PC-3 (cell line): ENCODE measurements at places on chromosomes 5 and 9. TPM values are rescaled to one million over a fixed set of nuclear protein-coding genes. Genes with fewer than 3 reads are reported as not detected.
A peak's percentile ranks its signal among the peaks of the same experiment; 100 is the strongest.

GRCh38 chr5:79630444-79630843 lies 18.2 kb downstream of the TENT2 start:
- no peak for DNase-seq

GRCh38 chr9:127608104-127608966 lies 3.7 kb upstream of the STXBP1 start:
- peak; percentile 82 for DNase-seq

- DNase-seq, result no peak
Observed at GRCh38 chr5:79938468-79938867, 52.6 kb downstream of the MTX3 start.

- DNase-seq, result no peak
Observed at GRCh38 chr9:136050701-136051452, 44.2 kb downstream of the NACC2 start.

- DNase-seq, result no peak
Observed at GRCh38 chr9:94656200-94656599, 16.9 kb upstream of the FBP1 start.

DNA sequence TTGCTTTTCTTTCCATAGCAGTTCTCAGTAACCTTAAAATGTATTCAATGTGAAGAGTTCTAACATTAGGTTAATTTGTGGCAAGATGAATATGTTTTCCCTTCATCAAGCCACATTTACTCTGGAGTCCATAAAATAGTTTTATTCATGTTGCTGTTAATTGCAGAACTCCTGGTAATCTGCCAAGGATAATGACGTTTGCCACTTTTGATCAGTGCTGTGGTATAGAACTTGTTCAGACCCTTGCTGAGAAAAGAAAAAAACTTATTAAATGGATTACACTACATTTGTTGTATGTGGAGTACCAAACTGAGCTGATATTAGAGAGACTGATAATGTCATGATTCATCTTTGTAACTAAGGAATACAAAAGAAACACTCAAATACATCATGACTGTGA lies 212.4 kb upstream of the DMAC1 start:
- no peak for DNase-seq

GRCh38 chr5:86532429-86532828 lies 85.3 kb upstream of the COX7C start:
- no peak for DNase-seq

- no peak for DNase-seq
Observed at GRCh38 chr9:72038408-72038807, 22.0 kb downstream of the C9orf57 start.

GRCh38 chr9:89434636-89435035 lies 63.3 kb downstream of the SEMA4D start:
- no peak for DNase-seq

DNA sequence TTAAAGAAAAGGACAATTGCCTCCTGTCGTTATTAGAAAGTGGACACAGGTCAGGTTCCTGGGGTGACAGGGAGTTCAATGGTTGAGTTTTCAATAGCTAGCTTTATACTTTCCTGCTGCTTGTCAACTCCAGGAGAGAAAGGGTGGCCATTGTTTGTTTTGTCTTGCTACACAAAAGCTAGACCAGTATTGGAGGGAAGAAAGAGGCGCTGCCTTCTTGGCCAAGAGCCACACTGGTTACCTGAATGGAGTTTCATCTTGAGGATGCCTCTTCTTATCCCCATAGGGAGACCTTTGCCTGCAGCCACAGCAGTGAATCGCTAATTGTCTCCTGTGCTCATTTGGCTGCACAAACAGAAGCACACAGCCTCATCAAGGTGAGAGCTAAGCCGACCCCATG lies 279.4 kb upstream of the GRIA1 start:
- DNase-seq, result no peak

GRCh38 chr9:95217936-95218335 lies 99.6 kb downstream of the FANCC start:
- no peak for DNase-seq

DNA sequence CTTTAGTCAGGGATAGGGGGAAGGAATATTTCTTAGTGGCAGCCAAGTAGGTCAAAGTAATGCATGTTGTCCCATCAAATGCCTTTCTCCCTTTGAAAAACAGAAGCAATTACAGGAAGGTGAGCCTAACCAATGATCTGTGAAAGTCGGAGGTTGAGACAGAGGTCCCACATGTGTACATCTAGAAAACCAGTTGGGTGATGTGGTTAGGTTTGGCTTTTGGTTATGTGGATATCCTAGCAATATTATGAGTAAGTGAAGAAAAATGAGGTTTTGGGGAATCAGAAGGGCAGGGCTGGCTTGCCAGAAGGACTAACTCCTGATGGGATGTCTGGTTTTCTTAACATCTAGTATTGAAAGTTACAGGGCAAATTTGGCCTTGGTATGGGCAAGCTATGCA lies 63.4 kb upstream of the PALM2AKAP2 start:
- DNase-seq, result peak; percentile 83

DNA sequence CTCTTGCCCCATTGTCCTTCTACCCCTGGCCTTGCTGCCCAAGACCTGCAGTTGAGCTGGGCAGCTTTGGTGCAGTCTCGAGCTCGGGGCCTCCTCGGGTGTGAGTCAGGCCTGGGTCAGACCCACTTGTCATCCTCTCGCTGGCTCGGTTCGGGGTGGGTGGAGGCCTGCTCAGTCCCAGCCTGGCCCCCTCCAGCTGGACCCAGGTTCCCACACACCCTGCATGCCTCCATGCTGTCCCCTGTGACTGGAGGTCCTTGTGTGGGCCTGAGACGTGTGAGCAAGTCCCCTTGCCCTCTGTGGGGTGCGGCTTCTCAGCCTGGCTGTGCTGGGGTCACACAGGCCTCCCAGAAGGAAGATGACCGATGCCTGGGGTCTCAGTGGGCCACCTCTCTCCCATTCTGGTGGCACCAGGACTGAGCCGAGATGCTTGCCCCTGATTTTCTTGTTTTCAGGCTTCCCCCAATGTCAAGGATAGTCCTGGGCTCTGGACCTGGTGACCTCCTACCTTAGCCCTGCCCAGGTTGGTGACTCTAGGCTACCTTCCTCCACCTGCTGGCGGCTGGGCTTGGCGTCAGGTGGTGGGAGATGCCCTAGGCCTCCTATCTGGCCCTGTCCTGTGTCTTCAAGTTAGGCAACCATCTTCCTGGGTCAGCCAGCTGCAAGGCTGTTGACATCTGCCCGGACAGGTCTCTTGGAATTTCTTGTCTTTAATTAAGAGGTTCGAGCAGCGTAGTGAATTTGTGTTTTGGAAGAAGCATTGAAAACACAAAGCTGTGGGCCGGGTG lies 15.1 kb downstream of the WNK2 start:
- DNase-seq, result no peak

DNA sequence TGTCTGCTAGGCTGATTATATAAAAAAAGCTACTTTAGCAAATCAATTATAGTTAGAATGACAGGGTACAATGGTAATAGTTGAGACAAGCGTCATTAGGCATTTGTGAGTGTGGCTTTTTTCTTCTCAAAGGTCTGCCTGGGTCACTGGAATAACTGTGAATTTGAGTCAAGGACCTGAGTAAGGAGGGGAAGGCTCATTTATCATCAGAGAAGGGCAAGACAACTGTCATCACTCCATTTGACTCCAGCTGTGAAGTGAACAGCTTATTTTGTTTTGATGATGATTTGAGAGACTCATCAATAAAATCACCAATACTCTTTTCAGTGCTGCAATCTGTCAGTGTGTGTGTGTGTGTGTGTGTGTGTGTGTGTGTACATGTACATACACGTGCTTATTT lies 118.6 kb downstream of the MAT2B start:
- no peak for DNase-seq

GRCh38 chr9:86434039-86434726 lies 80.0 kb upstream of the TUT7 start:
- DNase-seq, result peak; percentile 56

DNA sequence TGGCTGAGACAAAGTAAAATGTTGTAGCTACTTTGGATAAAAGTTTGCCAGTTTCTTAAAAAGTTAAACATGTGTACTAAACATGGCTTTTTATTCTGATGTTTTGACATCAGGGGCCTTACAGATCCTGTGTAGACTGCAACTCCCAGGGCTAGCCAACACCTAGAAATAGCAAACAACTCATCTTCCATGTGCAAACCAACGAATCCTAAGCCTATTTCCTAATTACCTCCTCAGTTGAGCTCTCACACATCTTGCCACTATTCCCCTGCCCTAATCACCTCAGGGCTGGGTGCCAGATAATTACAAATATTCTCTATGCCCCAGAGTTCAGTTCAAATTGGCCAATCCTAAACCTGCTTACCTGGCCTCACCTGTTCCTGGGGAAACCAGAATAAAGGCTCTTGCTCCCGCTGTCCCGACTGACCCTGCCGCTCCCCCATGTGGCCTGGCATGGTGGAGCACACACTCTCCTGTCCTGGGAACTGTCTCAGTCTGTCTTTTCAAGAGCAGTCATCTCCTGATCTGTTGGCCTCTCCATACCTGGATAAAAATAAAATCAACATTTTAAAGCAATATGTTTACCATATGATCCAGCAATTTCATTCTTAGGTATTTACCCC lies 37.1 kb upstream of the FAM169A start:
- DNase-seq, result peak; percentile 64

DNA sequence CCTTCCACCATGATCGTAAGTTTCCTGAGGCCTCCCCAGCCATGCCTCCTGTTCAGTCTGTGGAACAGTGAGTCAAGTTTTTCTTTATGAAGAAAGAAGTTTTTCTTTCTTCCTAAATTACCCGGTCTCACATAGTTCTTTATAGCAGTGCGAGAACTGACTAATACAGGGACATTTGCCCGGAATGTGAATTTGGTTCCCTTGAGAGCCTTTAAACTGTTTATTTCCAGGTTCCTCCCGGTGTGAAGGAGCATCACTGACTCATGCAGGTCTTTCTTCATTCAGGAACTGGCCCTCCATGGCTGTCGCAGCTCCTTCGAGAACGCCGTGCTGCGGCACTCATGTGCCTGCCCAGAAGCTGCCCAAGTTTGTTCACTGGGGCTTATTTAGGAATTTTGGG lies 87.7 kb downstream of the PTCH1 start:
- DNase-seq, result no peak

DNA sequence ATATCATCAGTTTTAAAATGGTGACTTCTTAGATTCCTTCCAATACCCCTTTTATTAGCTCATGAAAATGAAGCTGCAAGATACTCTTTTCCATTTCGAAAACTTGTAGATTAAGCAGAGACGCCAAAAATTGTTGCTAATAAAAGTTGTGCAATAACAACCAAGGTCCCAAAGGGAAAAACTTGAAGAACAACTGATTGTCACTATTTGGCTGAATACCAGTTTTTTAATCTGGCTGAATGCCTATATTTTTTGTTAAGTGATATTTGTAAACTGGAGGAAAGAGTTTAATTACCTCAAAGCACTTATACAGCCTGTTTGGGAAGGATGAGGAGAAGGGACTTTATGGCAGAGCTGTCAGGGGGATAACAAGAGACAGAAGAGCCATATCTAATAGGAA lies 14.6 kb downstream of the C5orf58 start:
- DNase-seq, result peak; percentile 10

- no peak for DNase-seq
Observed at GRCh38 chr5:122385286-122385685, 73.2 kb downstream of the SNCAIP start.

- peak; percentile 80 for DNase-seq
Observed at GRCh38 chr9:115495052-115495635, 377.2 kb upstream of the TNC start.

GRCh38 chr5:138824516-138824915 lies 50.6 kb downstream of the LRRTM2 start:
- DNase-seq, result no peak

GRCh38 chr5:59542851-59543820 lies 350.4 kb downstream of the PDE4D start:
- DNase-seq, result no peak

GRCh38 chr9:115637661-115638060 lies 515.9 kb upstream of the PAPPA start:
- no peak for DNase-seq

- peak; percentile 28 for DNase-seq
Observed at GRCh38 chr5:145403992-145404391, 431.1 kb downstream of the PRELID2 start.

GRCh38 chr5:19532936-19533335 lies 455.1 kb downstream of the CDH18 start:
- no peak for DNase-seq

DNA sequence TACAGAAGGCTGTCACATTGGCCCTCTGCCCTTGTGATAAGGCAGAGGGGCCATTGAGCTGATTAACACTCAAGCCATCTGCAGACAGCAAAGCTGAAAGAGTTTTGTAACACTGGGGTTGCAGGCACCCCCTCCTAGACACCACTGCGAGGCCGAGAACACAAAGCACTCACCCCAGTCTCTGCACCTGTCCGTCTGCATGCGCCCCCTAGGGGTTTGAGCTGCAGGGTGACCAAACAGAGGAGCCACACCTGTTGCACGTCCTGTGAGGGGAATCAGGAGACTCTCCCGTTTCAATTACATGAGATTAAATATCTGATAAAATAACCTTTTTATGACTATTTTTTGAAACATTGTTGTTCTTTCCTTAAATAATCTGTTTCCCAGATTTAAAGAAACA lies 1180.4 kb downstream of the CDH9 start:
- DNase-seq, result no peak

DNA sequence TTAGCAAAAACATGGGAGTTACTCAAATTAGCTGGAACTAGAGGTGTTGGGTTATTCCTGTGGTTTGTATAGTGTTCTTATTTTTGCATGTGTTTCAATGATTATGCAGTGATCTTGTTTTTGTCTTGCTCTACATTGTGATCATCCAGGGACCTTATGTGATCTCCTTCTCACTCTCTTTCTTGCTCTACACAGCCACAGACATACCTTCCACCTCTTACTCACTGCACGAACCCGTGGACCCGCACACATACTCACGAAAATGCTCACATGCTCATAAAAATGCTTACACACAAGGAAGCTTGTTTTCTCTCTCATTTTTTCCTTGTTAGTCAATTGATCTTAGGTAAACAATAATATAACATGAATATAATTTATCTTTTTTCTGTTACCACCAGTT lies 187.1 kb downstream of the KDM4C start:
- DNase-seq, result peak; percentile 79

- DNase-seq, result no peak
Observed at GRCh38 chr5:59000211-59000610, 417.3 kb downstream of the RAB3C start.

- peak; percentile 78 for DNase-seq
Observed at GRCh38 chr9:297104-297972, 82.7 kb downstream of the DOCK8 start.

DNA sequence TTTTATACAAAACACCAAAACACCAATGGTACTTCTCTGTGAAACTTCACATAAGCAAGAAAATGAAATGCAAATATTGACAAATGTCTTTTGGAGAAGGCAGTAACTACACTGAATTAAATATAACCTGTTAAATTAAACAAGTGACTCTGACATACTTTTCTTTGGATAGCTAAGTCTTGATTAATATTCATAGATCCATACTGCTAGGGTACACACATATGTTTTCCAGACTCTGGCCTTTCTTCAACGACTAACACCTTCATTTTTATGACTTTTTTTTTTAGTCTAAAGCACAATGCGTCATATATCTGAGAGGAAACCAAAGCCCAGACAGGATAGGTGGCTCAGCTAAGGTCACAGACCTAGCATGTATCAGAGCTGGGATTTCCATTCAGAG lies 263.7 kb downstream of the TENT4A start:
- no peak for DNase-seq

- peak; percentile 2 for DNase-seq
Observed at GRCh38 chr9:124258607-124259157, 933 bp downstream of the NEK6 start.

GRCh38 chr5:17374973-17375742 lies 122.9 kb upstream of the TAF11L2 start:
- peak; percentile 94 for DNase-seq

Gene CCDC192
- not detected in 2 replicates for total RNA-seq

Gene CCIN
- total RNA-seq, result 0.22 and 0.46 TPM in 2 replicates

Gene CATSPER3
- total RNA-seq, result 0.40 TPM in 1 of 2 replicates, not detected in the other

Gene BASP1
- 169 and 273 TPM in 2 replicates for total RNA-seq

Gene ZFP37
- total RNA-seq, result not detected in 2 replicates

Gene FOXD4L5
- 0.04 TPM in 1 of 2 replicates, not detected in the other for total RNA-seq

Gene GDA
- not detected in 2 replicates for total RNA-seq

Gene BTNL8
- 0.23 TPM in 1 of 2 replicates, not detected in the other for total RNA-seq
